AG09319 (cell line): ENCODE measurements at places on chromosomes 16 and 17.

GRCh38 chr16:87180069-87180468 lies 137.1 kb downstream of the C16orf95 start:
- no peak for DNase-seq

DNA sequence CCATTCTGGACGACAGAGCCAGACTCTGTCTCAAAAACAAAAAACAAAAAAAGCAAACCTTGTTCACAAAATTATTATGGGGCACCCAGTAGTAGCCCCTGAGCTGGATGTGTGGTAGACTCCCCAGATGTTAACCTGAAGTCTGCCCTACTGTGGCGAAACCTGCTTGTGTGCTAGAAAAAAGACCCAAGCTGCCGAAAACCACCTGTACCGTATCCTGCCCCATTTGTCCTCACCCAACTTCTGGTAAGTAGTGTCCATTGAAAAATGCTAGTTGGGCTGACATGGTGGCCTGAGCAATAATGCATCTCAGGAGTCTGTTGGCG lies 9.1 kb downstream of the RMI2 start:
- no peak for DNase-seq

GRCh38 chr17:75854881-75855309 lies 240 bp downstream of the WBP2 start:
- DNase-seq = no peak

- DNase-seq = no peak
Observed at GRCh38 chr17:69064476-69064875, 3.7 kb upstream of the ABCA9 start.

DNA sequence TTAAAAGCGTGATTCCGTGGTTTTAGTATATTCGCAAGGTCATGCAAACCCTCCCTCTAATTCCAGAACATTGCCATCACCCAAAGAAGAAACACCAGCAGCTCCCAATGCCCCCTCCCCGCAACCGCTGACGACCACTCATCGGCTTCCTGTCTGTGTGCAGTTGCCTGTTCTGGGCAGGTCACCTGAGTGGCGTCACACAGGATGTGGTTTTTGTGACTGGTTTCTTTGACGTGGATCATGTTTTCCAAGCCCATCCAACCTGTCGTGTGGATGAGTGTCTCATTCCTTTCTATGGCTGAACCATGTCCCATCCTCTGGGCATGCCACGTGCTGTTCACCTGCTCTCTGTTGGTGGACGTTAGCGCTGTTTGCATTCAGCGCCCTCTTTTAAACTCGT lies 8.2 kb upstream of the ATP2C2 start:
- no peak for DNase-seq

DNA sequence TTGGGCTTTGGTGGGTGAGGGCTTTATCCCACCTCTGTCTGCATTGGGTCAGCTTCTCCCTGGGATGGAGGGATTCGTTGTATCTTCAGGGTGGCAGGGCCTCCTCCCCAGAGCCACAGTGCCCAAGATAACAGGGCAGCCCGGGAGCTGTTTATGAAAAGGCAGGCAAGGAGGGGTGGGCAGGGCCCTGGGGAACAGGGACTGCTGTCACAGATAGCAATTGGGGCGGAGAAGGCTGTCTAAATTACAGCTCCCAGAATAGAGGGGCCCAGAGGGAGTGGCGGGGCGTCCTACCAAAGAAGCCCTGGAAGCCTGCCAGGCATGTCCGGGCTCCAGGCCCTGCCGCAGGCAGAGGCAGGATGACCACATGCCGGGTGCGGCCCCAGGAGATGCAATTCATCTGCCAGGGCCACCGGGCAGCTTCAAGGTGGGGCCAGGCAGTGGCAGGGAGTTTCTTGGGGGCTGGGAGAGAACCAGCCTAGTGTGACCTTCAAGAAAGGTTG lies 18.8 kb upstream of the PHOSPHO1 start:
- DNase-seq = no peak

DNA sequence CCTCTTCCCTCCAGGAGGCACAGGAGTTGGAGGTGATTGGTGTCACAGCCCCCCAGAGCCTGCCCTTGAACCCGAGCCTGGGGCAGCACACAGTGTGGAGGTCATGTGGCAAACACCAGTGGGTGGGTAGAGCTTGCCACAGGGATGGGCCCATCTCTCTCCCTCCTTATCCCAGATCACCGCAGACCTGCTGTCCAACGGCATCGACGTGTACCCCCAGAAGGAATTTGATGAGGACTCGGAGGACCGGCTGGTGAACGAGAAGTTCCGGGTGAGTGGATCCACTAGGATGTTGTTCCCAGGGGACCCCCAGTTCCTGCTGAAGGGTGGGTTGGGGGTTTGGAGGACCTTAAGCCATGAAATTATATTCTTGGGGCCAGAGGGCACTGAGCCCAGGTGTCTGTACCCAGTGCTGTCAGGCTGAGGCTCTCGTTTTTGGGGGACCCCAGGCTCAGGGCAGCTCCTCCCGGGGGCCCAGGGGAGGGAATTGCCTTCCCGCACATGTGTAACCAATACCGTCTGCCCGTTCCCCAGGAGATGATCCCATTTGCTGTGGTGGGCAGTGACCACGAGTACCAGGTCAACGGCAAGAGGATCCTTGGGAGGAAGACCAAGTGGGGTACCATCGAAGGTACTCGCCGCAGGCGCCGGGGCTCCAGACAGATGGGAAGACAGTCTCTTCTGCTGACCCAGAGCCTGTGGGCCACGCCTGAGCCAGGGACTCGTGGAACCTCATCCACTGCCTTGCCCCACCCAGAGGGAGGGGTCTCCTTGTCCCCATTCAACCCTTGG lies 351.9 kb downstream of the SEC14L1 start:
- DNase-seq = no peak

DNA sequence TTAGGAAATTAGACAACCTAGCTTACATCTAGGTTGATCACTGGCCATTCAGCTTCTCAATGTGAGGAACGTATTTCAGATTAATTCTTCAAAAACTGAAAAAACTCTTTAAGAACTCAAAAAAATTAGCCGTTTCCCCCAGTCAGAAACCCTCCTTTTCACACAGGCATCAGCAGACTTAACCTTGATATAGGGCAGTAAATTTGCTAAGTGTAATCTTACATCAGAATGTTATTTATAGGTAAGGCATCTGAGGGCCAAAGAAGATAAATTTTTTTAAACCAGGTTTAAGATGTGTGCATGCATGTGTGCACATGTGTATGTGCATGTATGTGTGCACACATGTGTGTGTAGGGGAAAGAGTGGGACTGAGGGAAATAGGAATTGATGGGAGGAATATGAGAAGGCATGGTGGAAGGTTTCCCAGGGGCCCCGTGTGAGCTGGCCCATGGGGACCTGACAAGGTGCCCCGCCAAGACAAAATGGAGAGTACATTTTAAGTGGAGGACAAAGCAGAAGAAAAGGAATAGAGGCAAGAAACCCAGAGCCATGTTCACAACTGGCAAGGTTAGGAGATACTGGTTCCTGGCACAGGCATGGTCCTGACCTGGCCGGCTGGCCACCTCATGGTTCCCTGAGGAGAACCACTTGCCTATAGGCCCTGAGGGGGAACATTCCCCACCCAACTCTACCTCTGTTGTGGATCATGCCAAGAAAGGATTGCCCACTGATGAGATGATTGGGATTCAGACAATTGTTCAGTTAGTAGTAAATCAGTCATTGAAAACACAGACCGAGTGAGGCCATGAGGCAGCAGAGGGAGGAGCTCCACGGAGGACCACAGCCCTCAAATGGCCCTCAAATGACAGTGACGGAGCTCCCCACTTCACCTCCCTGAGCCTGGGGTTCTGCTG lies 33.0 kb downstream of the TEX2 start:
- no peak for DNase-seq

DNA sequence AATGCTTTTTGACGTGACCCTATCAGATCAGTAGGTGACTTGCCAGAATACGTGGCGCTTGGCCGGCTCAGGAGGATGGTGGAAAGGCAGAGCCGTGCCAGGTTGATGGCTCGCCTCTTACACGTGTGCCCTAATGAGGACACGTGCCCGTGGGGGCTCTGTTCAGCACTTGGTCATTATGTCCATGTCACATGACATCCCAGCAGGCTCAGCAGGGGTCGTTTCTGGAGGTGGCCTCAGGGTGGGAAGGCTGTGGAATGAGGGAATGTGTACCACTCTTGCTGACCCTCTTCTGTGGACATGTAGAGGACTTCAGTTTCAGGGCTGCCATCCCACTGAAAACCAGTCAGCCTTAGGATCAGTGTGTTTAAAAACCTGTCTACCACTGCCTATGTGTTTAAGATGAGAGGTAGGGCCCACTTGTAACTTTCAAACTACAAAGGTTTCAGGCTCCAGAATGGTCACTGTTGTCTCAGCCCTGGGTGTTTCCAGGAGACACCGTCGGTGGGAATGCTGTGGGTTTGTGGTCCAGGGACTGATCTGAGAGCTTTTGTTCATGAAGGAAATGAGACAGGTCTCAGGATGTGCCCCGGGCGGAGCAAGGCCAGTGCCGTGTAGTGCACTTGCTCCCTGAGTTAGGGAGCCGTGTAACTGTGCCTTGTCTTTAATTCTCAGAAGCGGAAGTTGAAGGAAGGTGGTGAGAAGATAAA lies 12.1 kb downstream of the UBN1 start:
- no peak for DNase-seq

- peak; percentile 32 for DNase-seq
Observed at GRCh38 chr16:46853713-46854443, 22.9 kb upstream of the C16orf87 start.

DNA sequence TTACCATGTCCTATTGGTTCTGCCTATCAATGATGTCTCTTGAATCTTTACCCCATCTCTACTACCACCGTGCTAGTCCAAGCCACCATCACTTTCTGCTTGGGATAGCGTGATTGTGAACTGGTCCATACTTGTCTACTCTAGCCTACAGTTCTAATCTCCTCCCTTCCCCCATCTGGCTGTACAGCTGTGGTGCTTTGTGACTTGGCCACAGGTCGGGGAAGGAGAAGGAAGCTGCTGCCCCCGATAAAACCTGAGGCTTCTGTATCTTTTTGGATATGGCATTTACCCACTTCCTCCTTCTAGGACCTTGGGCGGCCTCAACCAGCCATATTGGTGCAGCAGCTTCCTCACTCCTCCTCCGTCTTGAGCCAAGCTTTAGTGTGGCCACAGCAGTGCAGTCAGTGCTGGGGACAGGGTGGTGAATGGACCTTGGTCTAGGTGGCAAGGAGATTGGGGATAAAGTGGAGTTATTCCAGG lies 314 bp upstream of the ITGA2B start:
- no peak for DNase-seq
